ENCODE measurements at places on chromosomes 4 and X.

GRCh38 chrX:134645936-134646543 lies 12.2 kb downstream of the PLAC1 start:
- no peak for DNase-seq

- DNase-seq: no peak
Observed at GRCh38 chr4:123569541-123569940, 172.9 kb downstream of the SPRY1 start.

- peak; percentile 29 for DNase-seq
Observed at GRCh38 chr4:20253735-20254409, 2.2 kb downstream of the SLIT2 start.

DNA sequence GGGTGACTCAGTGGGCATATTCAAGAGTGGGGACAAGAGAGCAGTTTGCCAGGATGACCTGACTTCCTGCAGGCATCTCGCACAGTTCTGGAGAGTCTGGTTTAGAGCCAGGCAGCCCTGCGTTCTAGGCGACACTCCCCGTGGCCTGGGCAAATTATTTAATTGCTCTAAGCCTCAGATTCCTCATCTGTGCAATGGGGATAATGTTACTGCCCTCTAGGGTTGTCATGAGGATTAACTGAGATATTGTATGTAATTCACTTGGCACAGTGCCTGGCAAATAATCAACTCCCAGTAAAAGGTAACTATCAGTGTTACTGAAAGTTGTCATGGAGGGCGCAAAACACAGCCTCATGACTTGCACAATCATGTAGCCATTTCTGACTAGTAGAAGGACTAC lies 48.8 kb upstream of the PITX2 start:
- no peak for DNase-seq

GRCh38 chr4:2251795-2252529 lies 9.9 kb downstream of the MXD4 start:
- no peak for DNase-seq

GRCh38 chrX:86047174-86047935 lies at the start of gene CHM:
Gene CHM (minus strand): TSS chrX:86047558. CDS start chrX:86047532, 26 bp downstream.
- DNase-seq: peak; percentile 49

- no peak for DNase-seq
Observed at GRCh38 chr4:11416071-11416766, 12.5 kb downstream of the HS3ST1 start.

GRCh38 chrX:44529310-44529709 lies 13.3 kb downstream of the FUNDC1 start:
- no peak for DNase-seq

GRCh38 chr4:86497980-86498862 lies 95.9 kb upstream of the PTPN13 start:
- DNase-seq: no peak

GRCh38 chr4:13955551-13955950 lies 328.0 kb upstream of the BOD1L1 start:
- DNase-seq: no peak

DNA sequence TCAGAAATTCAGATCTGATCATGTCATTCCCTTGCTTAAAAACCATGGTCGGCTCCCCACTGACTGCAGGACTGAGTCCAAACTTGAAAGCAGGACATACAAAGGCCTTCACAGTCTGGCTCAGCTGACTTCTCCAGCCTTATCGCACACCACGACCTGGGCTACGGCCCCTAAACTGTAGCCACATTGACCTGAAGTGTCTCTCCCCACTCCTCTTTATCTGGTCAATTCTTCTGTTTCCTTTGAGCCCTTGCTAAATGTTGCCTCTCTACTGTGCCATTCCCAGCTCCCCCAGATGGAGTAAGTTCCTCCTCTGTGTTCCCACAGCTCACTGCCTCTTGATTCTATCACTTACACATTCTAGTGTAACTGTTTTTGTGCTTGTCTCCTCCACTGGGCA lies 60.5 kb upstream of the CITED1 start:
- no peak for DNase-seq

GRCh38 chrX:129590596-129590995 lies 50.5 kb downstream of the OCRL start:
- no peak for DNase-seq

- no peak for DNase-seq
Observed at GRCh38 chr4:135277068-135277979, 1075.7 kb upstream of the PABPC4L start.

DNA sequence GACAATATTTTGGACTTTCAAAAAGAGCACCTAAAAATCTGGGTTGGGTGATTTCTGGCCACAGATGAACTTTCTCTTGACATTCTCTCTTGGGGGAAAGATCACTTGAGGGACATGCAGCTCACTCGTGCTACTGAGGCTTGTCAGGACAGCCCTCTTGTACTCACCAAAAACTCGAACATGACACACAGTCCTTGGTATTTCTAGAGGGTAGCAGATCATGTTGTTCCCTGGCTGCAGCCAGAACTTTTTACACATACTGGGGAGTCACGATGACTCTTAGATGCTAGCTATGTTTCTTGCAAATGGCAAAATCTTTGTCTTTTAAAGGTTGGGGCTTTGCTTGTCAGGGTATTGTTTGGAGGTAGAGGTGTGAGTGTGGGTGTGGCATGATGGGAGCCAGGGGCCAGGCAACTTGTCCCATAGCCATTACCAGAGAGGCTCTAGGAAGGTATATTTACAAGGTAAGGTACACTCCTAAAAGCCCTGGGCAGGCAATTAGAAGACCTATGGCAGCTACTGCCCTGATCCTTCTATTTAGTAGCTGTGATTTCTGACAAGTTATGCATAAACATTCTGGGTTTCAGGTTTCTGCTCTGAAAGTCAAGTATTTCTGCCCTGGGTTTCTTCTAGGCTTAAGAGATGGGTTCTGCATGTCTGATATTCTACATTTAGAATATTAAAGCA lies 241.7 kb upstream of the TLL1 start:
- DNase-seq: no peak

GRCh38 chr4:23934223-23934622 lies 44.4 kb upstream of the PPARGC1A start:
- DNase-seq: no peak

- DNase-seq: no peak
Observed at GRCh38 chr4:115119804-115120352, 6.5 kb upstream of the NDST4 start.

DNA sequence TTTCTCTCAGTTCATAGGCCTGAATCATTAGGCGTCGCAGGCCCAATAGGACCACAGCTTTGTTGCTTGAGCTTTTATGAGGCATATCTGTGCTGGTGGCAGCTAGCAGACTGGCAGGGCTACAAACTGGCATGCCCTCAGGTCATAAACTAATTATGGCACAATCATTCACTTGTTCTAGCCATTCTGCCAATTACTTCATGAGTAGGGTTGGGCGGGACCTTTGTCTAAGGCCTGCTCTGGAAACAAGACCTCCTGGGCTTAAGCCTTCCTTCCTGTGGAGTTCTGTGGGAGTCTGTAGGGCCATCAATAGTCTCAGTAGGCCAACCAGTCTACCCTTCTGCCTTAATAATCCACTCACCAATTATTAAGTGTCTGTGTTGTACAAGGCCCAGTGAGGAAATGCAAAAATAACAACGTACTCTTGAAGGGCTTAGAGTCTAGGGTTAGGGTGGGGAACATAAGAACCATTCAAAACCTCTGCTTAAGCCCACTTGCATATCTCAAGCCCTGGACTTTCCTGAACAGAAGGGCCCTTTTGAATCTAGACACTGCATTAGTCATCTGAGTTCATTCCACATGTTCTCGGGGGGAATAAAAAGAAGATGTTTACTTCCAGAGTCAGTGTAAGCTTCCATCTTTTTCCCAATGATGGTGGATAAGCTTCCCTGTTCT lies 44.5 kb downstream of the SHROOM4 start:
- no peak for DNase-seq

GRCh38 chr4:7068883-7069282 lies 1.0 kb upstream of the GRPEL1 start:
- no peak for DNase-seq

DNA sequence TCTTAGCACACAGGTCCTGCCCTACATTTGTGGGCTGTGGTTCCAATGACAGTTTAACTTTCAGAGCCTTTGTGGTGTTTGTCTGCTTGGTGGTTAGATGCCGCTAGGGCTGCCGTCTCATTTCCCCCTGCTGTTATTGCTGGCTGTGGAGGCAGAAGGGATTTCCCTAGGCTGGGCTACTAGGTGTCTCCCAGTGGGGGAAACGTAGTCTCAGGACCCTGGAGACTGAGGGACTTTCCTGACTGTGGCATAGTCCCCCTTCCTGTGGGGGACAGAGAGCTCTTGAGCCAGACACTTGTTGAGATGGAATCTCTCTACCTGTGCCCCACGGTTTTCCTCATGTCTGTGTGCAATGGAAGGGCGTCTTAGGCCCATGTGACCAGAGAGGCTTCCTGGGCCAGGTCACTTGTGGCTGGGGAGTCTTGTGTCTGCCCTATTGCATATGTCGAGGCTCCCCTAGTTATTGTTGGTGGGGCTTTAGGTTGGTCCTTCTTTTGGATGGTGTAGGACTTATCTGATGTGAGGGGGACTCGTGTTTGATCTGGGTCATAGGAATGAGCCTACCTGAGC lies 68.2 kb downstream of the ARHGAP10 start:
- DNase-seq: peak; percentile 55

Data from activated naive CD8-positive, alpha-beta T cell treated with anti-CD3 and anti-CD28 coated beads, Interleukin-2, amount 10 ng/mL, durations not matched to agents 7 days and 5 days (primary cell).